GM23248 (cell line): ENCODE measurements at places on chromosomes 6 and 20. TPM values are rescaled to one million over a fixed set of nuclear protein-coding genes. Genes with fewer than 3 reads are reported as not detected.

Gene PRKN
- total RNA-seq: 0.63 and 2.3 TPM in 2 replicates

Gene LY86
- total RNA-seq: not detected in 2 replicates

Gene FKBP5
- total RNA-seq: 1.9 and 3.6 TPM in 2 replicates

Gene GSTA3
- not detected in 2 replicates for total RNA-seq

Gene NFYA
- 8.8 and 9.5 TPM in 2 replicates for total RNA-seq

Gene LY6G6D
- not detected in 2 replicates for total RNA-seq

Gene DCDC2
- not detected in 2 replicates for total RNA-seq

Gene HLA-DOB
- total RNA-seq: not detected in 2 replicates
